ENCODE measurements at places on chromosomes 4 and X.

DNA sequence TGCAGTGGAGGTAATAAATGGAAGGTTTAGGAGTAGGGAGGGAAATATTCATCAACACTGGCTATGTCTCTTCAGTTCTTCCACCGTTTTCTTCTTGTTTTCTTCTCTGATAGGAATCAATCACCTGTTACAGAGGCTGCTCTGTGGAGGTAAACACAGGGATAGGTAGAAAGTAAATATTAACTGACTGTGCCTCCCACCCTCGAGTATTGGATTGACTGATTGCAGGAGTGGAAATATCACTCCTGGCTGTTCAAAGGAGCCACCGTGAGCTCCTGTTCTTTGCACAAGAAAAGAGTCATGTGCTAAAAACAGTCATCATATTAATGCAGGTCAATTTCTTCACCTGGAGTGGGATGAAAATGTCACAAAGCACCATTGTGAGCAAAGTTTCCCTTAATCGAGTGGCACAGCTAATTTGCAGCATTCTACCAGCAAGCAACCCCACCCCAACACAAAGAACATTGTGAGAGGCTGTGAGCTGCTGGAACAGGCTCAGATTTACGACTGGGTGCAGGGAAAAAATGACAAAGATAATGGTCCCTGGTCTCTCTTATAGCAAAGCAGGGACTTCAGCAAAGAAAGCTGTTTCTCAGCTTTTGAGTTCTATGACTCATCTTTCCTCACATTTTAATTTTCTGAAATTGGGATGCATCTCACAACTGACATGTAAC is 113.7 kb upstream of the TSPAN5 start:
- no peak for DNase-seq

DNA sequence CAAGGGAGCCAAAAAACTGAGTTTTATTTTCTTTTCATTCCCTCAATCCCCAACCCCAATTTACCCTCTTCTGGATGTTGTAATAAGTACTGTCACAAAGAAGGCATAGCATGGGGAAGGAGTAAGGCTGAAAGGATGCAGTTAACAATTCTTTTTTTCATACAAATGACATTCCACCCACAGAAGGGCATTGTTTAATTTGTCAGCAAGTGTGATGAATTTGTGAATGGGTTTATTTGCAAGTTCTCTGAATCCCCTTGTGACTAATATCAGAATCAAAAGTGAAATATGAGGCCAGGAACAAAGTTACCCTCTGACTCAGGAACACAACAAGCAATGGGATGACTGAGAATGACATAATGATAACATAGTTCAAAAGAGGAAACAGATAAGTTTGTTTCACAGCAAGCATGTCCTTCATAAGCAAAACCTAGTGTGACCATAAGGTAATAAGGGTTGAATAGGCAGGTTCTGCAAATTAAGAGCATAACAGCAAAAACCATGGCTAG is 2.1 kb downstream of the GEMIN8 start:
- DNase-seq: no peak

- no peak for DNase-seq
These were observed 281.3 kb upstream of the FTHL17 start for GRCh38 chrX:31353095-31353494.

GRCh38 chrX:13923289-13923688 is 106.4 kb upstream of the GPM6B start:
- no peak for DNase-seq

DNA sequence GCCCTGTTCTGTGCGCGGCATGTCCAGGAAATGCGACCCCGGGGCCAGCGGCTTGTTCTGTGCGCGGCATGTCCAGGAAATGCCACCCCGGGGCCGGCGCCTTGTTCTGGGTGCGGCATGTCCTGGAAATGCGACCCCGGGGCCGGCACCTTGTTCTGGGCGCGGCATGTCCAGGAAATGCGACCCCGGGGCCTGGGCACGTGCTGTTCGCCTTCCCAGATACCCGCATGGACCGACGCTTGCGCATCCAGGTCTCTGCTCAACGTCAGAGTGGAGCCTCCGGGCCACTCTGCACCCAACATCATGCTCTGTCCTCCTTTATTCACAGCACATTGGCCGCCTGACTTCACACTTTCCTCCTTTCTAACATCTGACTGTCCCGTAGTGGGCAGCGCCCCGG is 75.8 kb upstream of the PSAPL1 start:
- DNase-seq: no peak

- no peak for DNase-seq
These were observed 317.7 kb upstream of the NOCT start for GRCh38 chr4:138697851-138698250.

Measured in NCI-H1092 treated with DMSO at 0.1 percent for 48 hours (cell line).